D721Med (cell line): ENCODE measurements at places on chromosomes 7 and 10.

DNA sequence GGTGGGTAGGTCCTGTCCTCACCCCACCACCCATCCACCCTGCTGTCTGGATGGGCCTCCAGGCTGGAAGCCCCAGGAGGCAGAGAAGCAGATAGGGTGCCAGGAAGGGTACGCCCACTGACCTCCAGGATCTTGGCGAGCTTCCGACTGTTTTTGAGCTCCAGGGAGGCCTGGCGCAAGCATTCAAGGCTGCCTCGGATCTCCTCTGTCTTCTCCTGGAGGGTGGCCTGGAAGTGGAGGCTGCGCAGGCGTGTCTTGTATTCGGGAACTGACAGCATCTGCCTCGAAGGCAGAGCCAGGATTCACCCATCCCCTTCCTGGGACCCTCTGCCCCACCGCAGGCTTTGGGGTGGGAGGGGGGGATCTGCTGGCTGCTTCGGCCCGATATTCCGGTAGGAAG, 48.4 kb downstream of the GRID2IP start:
- no peak for DNase-seq

DNA sequence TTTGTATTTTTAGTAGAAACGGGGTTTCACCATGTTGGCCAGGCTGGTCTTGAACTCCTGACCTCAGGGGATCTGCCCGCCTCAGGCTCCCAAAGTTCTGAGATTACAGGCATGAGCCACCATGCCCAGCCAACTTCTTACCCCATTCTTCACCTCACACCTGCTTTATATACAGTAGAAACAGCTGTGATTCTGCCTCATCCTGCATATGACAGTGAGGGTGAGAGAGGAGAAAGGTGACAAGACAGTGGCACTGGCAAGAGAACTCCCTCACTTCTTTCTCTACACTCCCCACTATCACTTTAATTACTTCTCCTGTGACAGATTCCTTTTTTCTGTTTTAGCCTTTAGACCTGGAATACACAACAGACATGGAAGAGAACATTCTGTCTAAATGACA, 61.8 kb upstream of the CAPZA2 start:
- no peak for DNase-seq

DNA sequence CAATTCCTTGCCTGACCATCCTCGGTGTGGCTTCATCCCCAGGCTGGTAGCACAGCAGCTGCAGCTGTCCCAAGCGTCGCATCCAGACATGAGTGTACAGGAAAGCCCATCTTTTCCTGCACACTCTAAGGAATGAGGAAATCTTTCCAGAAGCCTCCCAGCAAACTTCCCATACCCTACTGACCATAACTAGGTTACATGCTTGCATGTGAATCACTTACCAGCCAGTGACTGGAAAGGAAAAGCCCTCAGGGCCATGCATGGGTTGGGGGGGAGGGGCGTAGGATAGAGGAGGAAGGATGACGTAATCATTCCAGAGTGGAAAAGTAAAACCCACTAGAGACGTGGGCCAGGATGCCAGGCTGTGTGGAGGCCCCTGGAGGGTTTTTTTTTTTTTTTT, 18.9 kb upstream of the ZNF212 start:
- DNase-seq: no peak

GRCh38 chr7:4667776-4668509, 14.2 kb upstream of the FOXK1 start:
- no peak for DNase-seq

- no peak for DNase-seq
These were observed 68.5 kb downstream of the GNAT3 start for GRCh38 chr7:80443325-80443724.

DNA sequence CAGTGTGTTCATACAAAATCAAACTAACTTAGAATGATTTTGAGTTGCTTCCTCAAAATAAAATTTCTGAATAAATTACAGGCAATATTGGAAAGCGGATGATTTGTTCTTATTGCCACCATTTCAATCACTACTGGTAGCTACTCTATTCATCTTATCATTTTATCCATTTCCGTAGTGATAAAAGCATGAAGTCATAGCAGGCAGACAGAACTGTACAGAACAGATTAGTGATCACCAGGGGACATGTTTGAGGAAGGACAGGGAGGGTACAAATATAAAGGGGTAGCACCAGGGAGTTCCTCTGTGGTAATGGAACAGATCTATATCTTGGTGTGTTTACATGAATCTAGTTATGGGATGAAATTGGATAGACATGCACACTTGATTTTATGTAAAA, 138.5 kb downstream of the WNT2 start:
- no peak for DNase-seq

DNA sequence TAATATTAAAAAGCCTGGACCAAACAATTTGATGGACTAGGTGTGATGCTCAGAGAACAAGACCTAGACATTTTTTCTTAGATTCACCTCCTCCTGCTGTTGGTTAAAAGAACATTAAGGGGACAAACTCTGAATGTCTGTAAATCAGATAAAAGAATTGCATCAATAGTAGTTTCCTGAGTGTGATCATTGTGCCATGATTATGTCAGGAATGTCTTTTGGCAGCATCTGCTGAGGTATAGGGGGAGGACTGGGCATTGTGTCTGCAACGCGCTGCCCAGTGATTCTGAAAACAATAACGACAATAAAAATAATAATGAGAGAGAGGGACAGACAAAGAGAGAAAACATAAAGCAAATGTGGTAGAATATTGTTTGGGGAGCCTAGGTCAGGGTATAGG, 6.9 kb downstream of the C7orf57 start:
- DNase-seq: no peak

GRCh38 chr7:124784879-124785818, 19.6 kb upstream of the GPR37 start:
- DNase-seq: no peak

GRCh38 chr10:59944339-59944935, 38.1 kb upstream of the CCDC6 start:
- no peak for DNase-seq

DNA sequence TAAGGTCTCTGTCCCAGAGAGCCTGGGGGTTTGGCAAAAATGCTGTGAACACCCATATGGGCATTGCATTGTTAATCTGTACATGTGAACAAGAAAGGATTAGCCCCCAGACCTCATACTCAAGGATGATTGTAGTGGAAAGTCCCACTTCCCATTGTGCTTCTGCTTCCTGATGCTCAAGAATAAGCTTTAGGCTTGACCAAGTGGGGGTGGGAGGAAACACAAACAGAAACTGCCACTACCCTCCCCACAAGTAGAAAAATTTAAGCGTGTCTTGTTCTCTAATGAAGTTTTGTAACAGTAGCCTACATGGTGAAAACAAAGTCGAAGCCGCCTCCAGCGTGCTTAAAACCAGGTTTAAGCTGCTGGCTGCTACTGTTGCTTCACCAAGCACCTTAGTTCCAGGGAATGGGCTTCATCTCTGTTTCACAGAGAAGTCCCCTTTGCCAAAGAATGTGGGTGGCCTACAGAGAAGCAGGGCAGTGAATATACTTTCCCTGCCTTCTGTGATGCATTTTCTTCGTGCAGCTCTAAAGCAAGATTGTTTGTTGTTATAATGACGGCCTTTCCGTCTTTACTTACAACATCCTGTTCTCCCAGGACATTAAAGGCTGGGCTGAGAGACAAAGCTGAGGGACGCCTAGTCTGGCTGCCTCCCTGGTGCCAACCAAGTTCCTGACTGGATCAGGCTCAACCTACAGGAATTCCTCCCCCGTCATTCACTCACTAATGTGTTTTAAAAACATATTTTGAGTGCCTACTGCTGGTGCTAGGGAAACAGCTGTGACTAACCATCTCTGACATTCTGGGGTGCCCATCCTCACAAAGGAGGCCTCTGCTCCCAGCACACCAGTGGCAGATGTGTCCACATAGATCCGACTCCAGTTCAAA, 32.1 kb upstream of the CCSER2 start:
- no peak for DNase-seq

- no peak for DNase-seq
These were observed 276.5 kb upstream of the TEX47 start for GRCh38 chr7:89072081-89072480.

- no peak for DNase-seq
These were observed 88.1 kb downstream of the TCERG1L start for GRCh38 chr10:131223422-131223821.

- DNase-seq: no peak
These were observed 180.9 kb downstream of the JCAD start for GRCh38 chr10:29878492-29878891.

GRCh38 chr10:129203819-129204218, 263.2 kb upstream of the MGMT start:
- no peak for DNase-seq

DNA sequence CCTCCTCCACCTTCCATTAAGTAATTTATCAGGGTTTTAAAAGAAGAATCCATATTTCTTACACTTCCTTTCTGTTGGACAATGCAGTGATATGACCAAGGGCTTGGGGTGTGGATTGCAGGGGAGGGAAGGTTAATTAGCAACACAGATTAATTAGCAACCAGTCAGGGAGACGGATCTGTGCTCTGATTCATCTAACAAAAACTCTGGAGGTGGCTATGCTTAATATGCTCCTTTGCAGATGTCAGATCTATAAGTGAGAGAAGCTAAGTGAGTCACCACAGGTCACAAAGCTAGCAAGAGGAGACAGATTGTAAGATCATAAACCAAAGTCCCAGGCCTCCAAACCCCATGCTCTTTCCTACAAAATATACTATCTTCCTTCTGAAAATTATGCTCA, 178.8 kb upstream of the ITGB1 start:
- DNase-seq: no peak

DNA sequence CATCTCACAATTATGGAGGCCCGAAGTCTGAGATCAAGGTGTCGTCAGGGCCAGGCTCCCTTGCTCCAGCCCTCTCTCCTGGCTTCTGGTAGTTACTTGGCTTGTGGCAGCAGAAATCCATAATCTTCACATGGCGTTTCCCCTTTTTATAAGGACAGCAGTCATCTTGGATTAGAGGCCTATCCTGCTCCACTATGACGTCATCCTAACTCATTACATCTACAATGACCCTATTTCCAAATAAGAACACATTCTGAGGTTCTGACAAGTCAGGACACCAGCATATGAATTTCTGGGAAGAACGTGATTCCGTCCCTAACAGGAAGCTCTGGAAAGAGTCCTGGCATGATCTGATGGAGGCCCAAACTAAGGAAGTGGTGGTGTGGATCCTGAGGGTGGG, 35.8 kb downstream of the NEUROG3 start:
- no peak for DNase-seq

- no peak for DNase-seq
These were observed 41.5 kb upstream of the PIK3CG start for GRCh38 chr7:106823631-106824030.

DNA sequence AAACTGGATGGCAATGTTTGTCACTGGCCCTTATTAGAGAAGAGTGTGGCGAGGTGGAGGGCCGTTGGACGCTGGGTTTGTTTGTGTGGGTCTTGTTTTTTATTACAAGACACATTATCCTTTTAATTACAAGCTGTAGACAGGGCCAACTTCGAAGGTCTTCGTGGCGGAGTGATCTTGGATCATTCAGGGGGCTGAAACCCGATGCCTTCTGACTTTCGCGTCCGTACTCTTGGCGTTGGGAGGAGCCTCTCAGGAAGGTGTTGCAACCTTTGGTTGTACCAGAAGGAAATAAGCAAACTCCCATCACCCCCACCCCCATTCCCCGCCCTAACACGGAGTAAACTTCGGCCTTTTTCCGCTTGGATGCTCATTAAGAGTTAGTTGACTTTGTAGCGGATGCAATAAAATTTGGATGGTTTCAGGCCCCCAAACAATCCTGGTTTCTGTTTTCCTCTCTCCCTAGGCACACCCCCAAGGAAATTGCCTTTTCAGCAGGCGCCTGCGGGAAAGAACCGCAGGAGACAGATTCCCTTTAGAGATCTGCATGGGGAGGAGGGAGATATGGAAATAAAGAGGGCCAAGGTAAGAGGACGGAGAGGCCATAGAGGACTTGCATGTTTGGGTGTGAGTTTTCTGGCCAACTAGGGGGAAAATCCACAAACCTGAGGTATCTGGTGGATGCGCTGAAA, 294.5 kb upstream of the NFE2L3 start:
- DNase-seq: no peak

DNA sequence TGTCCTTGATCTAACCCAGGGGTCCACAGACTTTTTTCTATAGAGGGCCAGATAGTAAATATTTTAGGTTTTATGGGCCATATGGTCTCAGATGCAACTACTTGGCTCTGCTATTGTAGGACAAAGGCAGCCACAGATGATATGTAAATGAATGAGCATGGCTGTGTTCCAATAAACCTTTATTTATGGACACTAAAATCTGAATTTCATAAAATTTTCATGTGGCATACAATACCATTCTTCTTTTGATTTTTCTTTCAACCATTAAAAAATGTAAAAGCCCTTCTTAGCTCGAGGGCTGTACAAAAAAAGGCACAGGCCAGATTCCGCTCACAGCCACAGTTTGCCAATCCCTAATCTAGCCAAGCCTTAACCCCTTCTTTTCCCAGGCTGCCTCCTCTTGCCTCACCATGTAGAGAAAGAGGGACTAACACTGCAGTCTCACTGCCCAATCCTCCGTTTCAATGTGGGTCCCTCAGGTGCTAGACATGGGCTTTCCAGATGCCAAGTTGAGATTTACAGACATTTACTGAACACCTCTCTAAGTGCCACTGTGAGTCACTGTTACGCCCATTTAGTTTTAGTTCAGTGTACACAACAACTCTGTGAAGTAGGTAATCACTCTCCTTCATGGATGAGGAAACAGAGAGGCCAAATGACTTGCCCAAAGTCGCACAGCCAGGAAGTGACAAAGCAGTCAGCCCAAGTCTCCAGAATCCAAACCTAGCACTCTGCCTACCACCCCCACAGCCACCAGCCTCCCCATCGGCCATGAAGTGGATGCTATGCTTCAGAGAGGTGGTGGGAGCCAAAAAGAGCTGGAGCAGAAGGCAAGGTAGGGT, 132.6 kb upstream of the PDLIM1 start:
- no peak for DNase-seq

- DNase-seq: no peak
These were observed 17.2 kb upstream of the PPP1R9A start for GRCh38 chr7:94890216-94890615.

DNA sequence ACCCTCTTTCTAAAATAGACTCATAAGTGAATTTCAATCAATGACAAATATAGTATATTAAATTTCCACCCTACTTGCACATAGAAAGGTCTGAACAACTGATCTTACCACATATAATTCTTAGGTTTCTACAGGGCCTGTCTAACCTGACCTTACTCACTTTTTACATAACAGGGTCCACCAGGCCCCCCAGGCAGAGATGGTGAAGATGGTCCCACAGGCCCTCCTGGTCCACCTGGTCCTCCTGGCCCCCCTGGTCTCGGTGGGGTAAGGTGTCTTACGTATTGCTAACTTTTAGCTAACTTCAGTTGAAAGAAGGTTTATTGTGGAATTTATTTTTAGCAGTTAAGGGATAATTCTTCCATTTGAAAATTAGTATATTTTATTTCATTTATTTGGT, 5.3 kb downstream of the COL1A2 start:
- DNase-seq: no peak

- no peak for DNase-seq
These were observed 114.0 kb downstream of the BMPER start for GRCh38 chr7:34019301-34019790.

DNA sequence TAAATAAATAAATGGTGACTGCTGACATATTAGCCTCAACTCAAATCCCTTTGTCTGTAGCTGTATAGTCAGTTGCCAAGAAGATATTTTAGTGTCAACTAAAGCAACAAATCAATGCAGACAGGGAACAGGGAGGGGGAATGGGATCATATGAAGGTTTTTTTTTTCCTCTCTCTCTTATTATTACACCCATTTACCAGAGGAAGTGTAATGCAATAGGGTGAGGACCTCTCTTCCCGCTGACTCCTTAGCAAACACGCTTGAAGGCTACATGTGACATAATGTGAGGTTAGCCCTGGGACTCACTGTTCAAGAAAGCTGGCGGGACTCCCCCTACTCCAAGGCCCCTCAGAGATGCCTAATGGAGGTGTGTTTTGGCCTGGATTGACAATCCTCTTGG, 88.2 kb downstream of the CHRM2 start:
- no peak for DNase-seq

GRCh38 chr10:103710490-103710889, 144.9 kb downstream of the SH3PXD2A start:
- no peak for DNase-seq
